Hematopoietic multipotent progenitor cell treated with erythropoietin and hydrocortisone succinate and interleukin-3 and kit ligand, for 15 days (in vitro differentiated cells): ENCODE measurements at places on chromosomes 3 and 15.
A peak's percentile ranks its signal among the peaks of the same experiment; 100 is the strongest.

- no peak for DNase-seq
Measured at GRCh38 chr15:39362821-39363561, 217.9 kb upstream of the THBS1 start.

DNA sequence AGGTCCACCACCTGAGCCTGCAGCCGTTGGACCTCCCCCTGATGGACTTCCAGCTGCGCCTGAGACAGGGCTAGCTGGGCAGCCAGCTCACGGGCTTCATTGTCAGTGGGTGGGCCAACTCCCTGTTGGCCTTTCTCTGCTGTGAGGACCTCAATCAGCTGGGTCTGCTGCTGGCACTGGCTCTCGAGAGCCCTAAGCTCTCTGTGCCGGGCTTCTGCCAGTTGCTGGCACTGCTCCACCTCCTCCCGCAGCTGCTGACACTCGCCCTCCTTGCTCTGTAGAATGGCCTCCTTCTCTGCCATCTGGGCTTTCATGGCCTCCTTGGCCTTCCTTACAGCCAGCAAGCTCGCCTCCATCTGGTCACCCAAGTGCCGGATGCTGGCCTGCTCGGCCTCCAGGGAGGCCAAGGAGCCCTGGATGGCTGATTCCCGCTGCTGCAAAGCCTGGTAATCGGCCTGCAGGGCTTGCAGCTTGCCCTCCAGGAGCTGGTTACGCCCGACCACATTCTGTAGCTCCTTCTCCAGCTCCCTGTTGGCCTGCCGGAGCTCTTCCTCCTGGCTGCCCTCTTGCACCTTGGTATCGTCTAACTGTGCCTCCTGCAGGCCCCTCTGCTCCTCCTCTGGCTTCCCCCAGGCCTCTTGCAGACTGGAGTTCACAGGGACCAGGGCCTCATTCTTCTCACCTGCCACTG lies 23.8 kb downstream of the CXCR6 start:
- no peak for DNase-seq

DNA sequence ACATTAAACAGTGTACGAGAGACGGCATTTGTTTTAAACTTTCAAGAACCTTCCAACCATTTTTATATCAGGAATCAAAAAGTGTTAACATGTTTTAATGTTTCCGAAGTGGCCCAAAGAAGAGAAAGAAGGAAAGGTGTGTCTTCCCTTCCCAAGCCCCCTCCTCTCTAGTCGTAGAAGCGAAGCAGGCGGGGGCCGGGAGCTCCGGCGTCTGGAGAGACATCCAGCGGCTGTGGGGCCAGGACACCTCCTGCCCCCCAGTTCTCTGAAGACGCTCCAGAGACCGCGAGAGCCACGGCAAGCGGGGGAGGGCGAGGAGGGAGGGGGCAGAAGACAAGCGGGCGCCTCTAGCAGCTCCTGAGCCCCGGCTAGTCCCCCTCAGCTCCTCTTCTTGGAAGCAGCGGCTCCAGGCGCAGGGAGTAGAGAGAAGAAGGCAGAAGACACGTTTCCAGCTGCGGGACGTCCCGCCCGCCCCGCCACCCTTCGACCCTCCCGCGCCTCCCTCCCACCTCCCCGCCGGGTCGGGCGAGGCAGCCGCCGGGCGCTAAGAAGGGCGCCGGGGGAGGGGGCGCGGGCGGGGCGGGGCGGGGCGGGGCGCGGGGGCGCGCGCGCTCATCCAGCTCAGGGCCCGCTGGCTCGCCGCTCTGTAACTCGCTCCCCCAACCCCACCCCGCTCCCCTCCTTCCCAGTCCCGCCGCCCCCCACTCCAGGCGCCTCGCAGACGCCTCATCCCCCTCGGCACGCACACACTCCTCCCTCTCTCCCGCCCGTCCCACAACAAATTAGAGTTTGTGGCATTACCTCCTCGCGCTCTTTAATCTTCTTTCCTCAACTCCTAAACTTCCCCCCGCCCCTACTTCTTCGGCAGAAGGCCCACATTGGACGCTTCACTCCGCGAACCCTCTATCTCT lies at the start of gene ZBTB20:
TSS of gene ZBTB20 (minus strand) at position 871 of the 911 bp plus-strand sequence.
- DNase-seq, result peak; percentile 38

GRCh38 chr15:39936187-39936586 lies 2.3 kb downstream of the EIF2AK4 start:
- no peak for DNase-seq

DNA sequence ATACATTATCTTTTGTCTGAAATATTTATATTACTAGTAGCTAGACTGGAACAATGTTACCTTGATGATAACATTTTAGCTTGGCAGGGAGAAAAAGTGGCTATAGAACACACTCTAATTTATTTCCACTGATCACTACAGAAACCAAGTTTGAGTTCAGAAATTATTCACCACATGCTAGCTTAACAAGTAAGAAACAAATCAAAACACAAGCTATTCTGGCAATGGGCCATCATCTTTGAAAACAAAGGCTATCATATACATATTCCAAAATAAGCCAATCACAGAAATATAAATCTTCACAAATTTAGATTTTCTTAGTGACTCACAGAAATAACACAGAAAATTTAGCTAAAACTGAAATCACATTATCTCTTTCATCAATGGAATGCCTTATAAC lies 17.1 kb downstream of the AQR start:
- DNase-seq, result no peak

DNA sequence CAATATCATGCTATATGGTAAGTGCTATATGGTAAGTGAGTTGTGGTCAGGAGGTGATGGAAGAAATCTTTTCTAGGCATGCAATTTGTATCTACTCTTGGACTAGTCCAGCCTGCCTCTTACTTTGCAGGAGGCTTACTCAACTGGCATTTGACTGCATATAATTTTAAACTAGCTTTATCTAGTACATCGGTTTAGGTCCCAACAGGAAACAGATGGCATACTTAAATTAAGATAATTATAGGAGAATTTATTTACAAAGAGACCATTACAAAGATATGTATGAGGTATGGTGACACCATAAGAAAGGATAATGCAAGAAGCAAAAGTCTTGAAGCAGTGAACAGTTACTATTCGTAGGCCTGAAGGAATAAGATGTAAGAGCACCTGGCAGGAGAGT lies 7.8 kb downstream of the SLC28A2 start:
- no peak for DNase-seq

GRCh38 chr3:143850877-143851276 lies 2.6 kb upstream of the SLC9A9 start:
- no peak for DNase-seq

GRCh38 chr3:18419232-18419631 lies 5.9 kb downstream of the SATB1 start:
- DNase-seq, result no peak

DNA sequence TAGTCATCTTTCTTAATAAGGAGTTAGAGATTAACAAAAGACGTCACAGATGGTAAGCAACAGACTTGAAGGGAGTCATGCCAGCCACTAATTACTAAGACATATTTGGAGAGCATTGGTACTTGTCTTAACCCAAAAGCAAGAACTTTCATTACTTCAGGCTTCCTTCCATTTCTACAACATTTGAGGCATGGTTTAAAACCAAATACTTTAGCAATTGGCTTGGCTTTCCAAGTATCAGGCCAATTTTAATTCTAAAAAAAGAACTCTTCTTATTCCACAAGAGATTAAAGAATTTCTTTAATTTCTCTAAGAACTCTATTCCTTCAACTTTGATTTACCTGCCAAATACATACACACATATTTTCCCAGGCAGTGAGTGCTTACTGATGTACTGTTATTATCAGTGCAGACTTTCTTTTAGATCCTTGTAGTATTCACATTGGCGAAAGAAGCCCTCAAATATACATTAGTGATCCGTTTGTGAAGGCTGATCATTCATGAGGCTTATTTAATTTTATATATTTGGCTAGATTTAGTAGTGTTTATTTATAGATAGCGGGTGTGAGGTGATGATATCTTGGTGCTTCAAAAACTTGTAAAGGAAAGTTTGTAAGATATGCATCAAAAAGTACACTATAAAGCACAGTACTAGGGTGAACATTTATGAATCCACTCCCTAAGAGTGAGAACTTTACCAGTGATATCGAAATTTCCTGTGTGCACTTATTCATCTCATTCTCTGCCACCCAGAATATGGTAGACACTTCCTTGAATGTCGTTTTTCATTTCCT lies 229.2 kb downstream of the MFSD1 start:
- no peak for DNase-seq

- no peak for DNase-seq
Measured at GRCh38 chr3:57893668-57894067, 114.6 kb upstream of the FLNB start.

DNA sequence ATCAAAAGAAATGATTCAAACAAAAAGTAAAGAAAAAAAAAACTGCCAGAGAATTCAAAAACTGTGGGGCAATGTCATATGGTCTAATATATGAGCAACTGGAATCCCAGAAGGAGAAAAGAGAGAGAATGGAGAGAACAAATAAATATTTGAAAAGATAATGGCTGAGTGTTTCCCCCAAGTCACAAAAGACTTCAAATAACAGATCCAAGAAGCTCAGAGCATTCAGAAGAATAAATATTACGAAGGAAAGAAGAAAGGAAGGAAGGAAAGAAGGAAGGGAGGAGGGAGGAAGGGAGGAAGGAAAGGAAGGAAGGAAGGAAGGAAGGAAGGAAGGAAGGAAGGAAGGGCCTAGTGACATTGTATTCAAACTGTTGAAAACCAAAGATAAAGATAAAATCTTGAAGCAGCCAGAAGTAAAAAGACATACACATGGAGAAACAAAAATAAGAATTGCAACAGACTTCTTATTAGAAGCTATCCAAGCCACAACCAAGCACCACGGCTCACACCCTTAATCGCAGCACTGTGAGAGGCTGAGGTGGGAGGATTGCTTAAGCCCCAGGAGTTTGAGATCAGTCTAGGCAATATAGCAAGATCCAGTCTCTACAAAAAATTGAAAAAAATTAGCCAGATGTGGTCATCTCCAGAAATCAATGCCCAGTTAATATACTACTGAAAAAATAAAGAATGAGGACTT lies 118.9 kb upstream of the IGSF10 start:
- no peak for DNase-seq

DNA sequence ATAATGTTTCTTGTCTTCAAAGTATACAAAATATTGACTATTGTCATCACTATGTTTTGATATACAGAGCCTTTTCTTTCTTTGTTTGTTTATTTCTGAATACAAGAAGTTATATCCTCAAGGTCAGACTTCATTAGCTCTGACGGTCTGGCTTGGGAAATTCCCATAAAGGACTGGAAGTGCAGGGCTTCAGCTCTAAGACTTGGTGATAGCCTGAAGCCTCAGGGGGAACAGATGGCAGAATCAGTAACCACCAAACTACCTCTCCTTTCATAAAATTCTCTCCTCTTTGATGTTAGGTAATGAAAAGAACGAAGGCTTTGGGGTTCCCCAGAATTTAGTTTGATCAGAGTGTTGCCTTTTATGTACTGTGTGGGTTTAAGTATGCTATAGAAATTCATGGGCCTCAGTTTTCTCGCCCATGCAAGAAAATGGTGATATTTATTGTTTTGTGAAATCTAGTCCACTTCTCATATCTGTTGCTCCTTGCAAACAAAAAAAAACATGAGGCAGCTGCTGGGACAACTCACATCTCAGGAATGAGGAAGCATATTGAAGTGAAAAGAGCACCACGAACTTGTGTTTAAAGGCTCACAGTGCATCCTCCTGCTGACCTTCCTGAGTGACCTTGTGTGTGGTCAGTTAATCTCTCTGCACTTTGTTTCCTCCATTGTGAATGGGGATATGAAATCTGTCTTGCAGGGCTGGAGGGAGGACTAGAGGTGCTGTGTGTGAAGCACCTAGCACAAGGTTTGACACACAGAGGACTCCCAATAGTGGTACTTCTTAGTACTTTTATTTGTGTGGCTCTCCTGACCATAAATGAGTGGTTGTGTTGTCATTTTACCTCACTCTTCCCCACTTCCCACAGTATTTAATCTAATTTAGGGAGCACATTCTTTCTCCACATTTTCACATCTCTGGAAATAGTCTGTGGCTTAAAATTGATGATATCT lies 569.8 kb upstream of the IL12A start:
- no peak for DNase-seq

DNA sequence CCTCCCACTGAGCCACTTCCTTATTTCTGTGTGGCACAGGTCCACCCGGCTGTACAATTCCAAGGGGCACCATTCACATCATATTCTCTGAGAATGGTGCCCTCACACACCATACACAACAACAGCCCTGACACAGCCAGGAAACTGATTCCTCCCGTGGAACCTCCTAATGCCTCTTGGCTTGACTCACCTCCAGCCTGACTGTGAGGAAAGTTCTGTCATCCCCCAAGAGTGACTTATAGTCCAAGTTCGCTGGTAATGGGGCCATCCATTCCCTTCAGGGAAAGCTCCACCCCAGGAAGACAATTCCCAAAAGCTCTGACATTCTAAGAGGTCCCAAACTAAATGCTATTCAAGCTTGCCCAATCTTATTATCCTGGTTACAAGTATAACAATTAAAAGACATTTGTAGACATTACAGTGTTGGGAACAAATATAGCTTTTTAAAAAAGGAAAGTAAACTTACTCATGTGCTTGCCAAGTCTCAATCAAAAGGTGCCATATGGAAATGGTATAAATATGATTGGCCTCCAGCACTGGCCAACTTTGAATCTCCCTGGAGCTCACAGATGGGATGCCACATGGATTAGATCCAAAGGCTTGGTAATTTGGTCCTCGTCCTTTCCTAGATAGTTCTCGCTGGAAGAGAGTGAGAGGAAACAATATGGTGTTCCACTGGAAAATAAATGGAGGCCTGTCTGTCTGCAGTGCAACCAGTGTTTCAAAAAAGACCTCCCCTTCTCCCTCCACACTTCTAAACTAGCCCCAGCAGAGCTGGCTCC lies 56.3 kb upstream of the PSMD6 start:
- DNase-seq, result no peak

GRCh38 chr3:194527726-194528125 lies 40.9 kb upstream of the ATP13A3 start:
- DNase-seq, result no peak

GRCh38 chr15:69154078-69154477 lies 6.4 kb upstream of the GLCE start:
- DNase-seq, result no peak

- no peak for DNase-seq
Measured at GRCh38 chr15:41856262-41856661, 17.6 kb downstream of the PLA2G4B start.

GRCh38 chr3:124888482-124889441 lies 1.6 kb upstream of the ITGB5 start:
- no peak for DNase-seq

- DNase-seq, result no peak
Measured at GRCh38 chr3:59137415-59137814, 87.6 kb upstream of the CFAP20DC start.

- DNase-seq, result no peak
Measured at GRCh38 chr3:55272031-55272645, 215.0 kb downstream of the WNT5A start.

DNA sequence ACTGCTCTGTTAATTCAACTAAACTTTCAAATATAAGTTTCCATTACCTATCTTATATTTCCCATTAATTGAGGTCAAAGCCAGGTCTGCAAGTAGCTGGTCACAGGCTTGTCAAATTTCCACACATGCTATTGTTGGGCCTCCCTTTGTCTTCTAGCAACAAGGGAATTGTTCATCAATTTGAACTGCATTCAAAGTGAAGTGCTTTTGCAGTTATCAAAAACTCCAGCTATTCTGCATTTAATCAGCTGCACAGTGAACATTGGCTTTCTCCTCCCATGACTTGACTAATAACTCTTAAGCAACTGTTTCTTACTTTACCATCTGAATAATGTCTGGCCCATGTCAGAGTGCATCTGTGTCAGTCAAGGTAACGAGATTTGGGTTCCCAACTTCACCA lies 198.4 kb downstream of the KCNH8 start:
- DNase-seq, result no peak

GRCh38 chr3:138384531-138384930 lies 36.2 kb downstream of the MRAS start:
- no peak for DNase-seq
